ENCODE measurements at places on chromosomes 11 and 22.

DNA sequence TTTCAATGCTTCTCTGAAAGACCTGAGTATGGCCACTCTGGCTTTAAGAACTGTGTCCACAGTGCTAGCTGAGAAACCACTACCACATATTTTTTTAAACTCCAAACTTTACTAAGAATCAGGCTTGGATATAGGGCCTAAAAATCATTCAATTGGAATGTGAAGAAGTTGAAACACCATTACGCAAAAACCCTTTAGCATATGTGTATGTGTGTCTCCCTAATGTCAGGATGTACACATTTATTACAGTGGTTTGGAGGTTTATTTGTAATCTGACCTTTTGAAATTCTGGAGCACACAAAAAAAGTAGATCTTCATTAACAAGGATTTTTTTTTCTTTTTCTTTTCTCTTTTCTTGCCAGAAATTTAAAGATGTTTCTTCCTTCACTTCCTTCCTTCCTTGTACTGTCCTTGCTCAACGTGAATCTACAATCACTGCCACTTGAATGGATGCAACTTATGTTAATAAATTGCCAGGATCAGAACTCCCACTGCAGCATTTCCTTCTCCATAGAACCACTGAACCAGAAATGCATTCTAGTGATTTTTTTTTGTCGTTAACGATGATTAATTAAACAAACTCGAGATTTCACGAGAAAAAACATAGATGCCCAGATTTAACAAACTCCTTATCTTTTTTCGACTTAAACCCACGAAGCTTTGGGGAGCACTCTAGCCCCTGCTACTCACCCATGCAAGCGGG is 3.1 kb upstream of the ADM start:
- no peak for DNase-seq

- no peak for DNase-seq
These were observed 9.7 kb upstream of the PIWIL4 start for GRCh38 chr11:94557421-94557820.

DNA sequence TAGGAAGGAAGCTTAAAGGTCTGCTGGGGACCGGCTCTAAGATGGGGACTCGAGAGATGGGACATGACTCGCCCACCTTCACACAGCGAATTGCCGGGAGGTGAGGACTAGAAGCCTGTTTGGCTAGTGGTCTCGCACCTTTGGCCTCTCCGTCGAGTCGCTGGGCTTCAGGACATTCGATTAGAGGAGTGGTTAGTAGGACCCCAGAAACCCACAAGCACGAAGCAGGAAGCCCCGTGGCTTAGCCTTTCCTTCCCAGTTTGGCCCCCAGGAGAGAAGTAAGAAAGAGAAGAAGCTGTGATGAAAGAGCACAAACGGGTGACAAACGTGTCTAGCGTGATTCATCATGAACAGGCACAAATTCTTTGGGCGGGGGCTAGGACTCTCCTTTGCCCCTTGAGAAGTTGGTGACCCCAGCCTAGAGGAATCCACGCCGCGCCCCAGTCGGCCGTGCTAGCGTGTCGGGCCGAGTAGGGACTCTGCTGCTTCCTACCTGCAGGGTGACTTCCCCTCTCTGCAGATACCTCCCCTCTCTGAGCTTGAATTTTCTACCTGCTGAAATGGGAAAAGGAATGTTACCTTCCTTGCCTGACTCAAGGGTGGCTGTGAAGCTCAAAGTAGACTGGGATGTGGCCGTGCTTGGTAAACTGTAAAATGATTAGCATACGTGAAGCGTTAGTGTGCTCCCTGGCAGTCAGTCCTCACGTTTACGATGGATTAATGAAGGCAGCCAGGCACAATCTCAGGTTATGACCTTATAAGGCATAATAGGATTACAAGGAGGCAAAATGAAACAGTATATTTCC is 1.1 kb upstream of the ADM start:
- peak; percentile 90 for DNase-seq

- no peak for DNase-seq
These were observed 20.9 kb upstream of the MICAL2 start for GRCh38 chr11:12089473-12089872.

DNA sequence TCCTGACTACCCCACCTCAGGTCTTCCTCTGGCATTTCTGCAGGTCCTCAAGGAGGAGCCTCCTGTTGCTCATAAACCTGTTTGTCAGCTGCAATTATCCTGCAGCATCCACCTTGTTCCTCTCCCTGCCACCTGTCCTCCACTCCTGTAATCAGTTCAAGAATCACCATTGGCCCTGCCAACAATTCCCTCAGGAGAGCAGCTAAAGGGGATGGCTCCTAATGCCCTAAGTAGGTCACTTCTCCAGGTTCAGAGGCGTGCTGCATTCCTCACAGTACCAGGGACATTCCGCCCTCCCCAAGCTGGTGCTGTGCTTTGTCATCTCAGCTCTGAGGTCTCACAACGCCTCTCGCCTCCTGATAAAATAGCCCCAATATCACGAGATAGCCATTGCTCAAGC is 2.1 kb downstream of the CLDN25 start:
- DNase-seq: no peak

DNA sequence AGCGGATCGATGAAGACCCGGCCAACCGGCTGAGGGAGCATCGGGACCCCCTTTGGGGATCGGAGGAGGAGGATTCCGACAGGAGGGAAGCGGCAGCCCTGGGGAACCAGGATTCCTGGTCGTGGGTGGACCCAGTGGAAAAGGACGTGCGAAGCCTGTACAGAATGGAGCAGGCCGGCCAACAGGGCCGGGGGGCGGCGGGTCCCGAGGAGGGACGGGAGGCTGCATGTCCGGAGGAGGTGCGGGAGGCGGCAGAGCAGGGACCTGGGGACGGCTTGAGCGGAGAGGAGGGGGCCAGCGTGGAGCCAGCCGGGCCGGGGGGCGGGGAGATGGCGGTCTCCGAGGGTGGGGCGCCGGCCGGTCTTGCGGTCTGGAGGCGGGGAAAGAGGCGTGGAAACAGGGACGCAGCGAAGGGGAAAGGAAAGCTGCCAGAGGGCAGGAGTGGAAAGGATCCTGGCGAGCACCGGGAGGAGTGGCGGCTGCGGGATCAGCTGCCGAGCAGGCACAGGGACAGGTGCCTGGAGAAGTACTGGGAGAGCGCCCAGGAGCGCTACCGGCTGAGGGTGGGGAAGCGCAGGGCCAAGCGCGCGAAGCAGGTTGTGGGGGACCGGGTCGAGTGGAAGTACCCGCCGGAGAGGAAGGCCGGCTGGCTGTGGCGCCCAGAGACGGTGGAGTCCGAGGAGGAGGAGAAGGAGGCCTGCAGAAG is at the start of gene ANO5:
Gene ANO5, plus strand, starts transcription at position 444 of the 706 bp plus-strand sequence. CDS start 408 bp downstream, outside the sequence.
- DNase-seq: peak; percentile 42

GRCh38 chr22:35834061-35834460 is 116.4 kb downstream of the APOL5 start:
- DNase-seq: peak; percentile 36

GRCh38 chr11:45907911-45908370 is 870 bp upstream of the FREY1 start:
- DNase-seq: no peak

DNA sequence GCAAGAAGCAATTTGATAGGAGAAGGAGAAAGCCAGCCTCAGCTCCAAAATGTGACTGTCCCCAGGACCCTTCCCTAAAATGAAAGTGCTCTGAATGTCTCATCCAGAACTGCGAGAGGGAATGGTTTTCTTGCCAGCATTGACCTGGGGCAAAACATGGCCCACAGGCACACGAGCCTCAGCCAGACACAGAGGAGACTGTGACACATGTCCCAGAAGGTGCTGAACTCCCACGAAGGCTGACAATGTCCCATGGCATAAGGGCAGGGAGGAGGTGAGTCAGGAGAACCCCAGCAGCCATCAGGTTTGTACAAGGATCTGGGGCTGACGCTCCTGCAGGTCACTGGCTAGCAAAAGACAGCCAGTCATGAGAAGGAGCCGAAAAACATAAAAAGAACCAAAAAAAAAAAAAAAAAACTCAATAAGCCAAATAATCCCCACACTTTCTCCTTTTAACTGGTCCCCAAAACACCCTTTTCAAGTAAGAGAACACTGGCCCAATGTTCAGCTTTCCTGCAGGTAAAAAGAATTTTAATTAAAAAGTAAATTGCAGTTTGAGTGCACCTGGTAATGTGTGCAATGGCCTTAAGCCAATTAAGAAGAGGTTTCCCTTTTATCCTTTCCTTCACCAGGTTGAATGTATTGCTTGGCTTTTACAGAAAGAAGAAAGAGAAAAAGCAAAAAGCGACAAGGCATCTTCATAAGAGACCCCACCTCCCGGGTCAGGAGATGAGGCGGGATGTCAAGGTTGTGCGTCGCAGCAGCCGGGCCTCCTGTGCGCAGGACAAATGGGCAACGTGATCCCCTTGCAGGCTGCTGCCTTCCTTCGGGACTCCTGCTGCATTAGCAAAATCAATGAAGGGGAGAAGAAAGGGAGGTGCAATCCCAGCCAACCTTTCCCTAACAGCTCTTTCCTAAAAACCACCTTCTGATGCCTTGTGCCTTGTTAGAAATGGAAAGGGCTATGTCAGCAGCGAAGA is 43.6 kb downstream of the GALNT18 start:
- no peak for DNase-seq

DNA sequence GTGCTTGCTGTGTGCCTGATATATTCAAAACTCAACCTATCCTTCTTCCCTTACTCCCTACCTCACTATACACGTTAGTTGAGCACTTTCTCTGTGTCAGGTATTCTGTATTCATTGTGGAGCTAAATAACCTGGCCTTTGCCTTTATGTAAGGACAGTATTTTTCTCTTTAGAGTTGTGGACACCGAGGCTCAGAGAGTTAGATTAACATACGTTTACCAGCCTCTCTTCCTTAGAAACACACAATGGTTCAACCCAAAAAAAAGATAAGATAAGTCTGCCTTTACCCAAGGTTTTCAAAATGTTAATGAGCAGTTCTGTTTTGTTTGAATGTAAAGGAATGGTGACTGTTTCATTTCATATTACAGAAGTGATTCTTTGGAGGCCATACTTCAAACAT is 45.0 kb downstream of the CBL start:
- no peak for DNase-seq

- DNase-seq: no peak
These were observed 47.8 kb upstream of the BMAL1 start for GRCh38 chr11:13229711-13230318.

DNA sequence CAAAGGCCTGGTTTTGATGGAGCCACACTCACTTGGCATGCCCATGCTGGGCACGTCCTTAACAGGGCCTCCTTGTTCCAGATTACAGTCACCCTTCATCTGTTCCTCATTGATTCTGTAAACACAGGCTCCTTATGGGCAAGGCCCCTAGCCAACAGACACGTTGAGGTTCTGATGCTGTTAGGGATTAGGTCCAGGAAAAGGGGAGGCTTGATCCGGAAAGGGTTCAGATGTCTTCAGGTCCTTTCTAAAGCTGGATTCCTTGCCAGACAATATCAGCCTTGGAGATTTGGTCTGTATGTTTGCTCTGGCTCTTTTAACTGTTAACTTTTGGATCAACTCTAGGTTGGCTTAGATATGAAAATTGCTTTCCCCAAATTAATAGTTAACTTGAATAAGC is 46.9 kb upstream of the PRSS23 start:
- DNase-seq: no peak

- DNase-seq: no peak
These were observed 27.3 kb upstream of the FGF19 start for GRCh38 chr11:69731110-69731509.

- no peak for DNase-seq
These were observed 6.5 kb downstream of the OR4D6 start for GRCh38 chr11:59463190-59463641.

DNA sequence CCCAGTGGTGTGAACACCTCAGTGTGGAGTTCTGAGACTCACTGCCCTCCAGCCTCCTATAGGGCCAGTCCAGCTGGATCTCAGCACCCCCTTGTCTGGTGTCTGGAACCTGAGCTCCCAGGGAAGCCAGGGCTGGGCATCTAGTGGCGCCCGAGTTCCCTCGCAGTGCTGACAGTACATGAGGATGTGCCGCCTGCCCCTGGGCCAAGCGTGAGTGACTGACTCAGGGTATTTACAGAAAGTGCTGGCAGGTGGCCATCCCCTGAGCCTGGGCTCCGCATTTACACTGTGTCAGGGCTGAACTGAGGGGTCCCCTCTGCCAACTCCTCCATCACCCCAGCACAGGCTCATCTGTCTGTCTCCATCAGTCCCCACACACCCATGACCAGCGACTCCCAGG is 185.3 kb downstream of the BRD1 start:
- DNase-seq: no peak

DNA sequence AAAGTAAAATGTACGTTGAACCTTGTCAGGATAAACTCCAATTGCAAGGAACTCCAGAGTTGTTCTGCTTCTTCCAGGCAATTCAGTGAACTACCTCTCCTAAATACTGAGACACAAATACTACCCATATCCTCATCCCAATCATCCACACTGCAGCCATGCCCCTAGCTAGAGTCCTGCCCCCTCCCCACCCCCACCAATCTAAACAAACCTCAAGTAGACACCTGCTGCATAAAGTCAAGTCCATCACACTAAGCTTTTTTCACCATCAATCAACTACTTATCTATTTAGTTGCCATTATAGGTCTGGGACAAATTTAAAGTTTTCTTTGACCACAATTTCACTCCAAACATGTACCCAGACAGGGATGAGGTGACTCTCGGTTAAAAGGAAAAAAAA is 93.2 kb upstream of the APOA1 start:
- DNase-seq: no peak

GRCh38 chr11:12044799-12045198 is 36.4 kb upstream of the DKK3 start:
- DNase-seq: no peak

DNA sequence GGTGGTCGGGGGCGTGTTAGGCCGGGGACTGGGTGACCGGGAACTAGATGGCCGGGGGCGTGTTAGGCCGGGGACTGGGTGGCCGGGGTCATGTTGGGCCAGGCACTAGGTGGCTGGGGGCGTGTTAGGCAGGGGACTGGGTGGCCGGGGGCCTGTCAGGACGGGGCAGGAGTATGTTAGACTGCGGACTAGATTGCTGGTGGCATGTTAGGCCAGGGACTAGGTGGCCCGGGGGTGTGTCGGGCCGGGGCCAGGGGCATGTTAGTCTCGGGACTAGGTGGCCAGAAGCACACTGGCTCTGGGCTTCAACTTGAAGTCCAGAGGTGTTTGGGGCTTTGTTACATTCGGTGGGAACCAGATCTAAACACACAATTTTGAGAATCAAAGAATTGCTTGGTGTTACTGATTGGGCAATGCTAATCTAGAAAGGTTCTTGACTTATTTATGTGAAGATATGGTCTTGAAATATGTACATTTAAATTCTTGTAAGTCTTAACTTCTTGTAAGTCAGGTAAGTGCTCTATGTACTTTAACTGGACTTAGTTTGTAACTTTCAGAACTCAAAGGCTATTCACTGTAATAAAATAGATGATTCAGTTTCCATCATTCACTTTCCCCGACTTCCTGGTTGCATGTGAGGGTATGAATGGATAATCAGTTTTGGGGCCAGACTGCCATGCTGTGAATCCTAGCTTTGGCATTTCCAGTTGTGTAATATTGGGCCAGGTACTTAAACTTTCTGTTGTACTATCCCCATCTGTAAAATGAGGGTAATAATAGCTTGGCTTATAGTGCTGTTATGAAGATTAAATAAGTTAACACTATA is 1.1 kb downstream of the EXT2 start:
- DNase-seq: peak; percentile 2

DNA sequence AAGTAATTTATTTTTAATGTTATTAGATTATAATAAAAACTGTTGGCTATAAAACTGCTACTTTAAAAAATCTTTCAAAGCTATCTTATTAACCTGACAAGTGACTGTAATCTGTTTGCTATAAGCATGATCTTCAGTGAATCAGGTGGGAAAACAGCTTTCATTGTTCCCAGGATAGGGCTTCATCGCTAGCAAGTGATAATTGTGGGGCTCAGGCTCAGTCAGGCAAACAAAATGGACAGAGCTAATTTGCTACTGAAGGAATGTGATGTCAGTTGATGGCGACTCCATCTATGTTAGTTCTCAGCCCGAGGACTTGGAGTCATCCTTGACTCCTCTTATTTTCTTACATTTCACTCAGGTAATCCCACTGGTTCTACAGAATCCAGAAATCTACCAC is 125.0 kb downstream of the RASSF10 start:
- no peak for DNase-seq

Data from inflammatory macrophage treated with lipopolysaccharide for 4 hours (primary cell).